Peyer's patch (tissue), 4 donors: ENCODE measurements at places on chromosomes 3 and 15. TPM values are rescaled to one million over a fixed set of nuclear protein-coding genes. Genes with fewer than 3 reads are reported as not detected.

DNA sequence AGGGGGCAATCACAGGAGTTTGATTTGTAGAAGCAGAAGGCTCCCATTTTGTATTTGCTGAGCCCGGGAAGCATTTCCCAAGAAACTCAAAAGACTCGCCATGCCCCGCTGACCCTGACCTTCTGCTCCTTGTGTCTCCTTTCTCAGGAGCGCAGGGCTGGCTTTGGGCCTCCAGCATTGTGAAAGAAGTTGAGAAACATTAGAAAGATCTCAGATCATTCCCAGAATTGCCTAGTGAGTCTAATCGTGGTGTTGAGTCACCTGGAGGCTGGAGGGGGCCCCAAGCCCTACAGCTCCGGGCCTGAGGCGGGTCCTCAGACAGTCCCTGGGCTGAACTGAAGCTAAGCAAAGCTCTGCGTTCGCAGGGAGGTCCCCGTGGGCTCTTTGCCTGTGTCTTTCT is 10.9 kb upstream of the PIGZ start:
- DNase-seq = peak; percentile 31
- H3K4me1 ChIP-seq = no peaks in the 10 kb centered on the region
- H3K27ac ChIP-seq = no peak overlapping the region
- no peaks in the 10 kb centered on the region for H3K27me3 ChIP-seq
- H3K36me3 ChIP-seq = no peaks in the 10 kb centered on the region

DNA sequence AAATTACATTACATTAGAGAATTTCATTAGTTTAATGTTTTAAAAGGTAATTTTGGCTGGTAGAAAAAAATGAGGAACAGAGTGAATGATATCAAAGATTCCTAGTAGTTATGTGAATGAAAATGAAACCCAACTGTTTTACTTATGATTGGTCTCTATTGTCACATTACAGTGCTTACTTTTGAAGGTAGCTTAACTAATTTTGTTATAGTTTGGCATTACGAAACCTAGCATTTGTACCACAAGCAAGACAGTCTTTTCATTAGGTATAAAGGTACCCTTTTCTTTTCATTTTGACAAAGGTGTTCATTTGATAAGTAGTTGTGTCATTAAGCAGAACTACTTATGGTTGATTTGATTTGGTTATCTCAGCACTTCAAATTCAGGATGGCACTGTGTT is 6.9 kb downstream of the SELENOT start:
- H3K4me3 ChIP-seq = no peak overlapping the region
- H3K36me3 ChIP-seq = no peaks in the 10 kb centered on the region
- H3K27ac ChIP-seq = no peak overlapping the region
- H3K4me1 ChIP-seq = peaks cover 5% of the 10 kb centered on the region
- DNase-seq = no peak

The USF3 gene
- total RNA-seq = 42.2 TPM

The DLL4 gene
- total RNA-seq = 11.4 TPM

The C15orf62 gene
- 1.3 TPM for total RNA-seq

The TMEM207 gene
- total RNA-seq = not detected
